HFF-Myc (cell line): ENCODE measurements at places on chromosomes 2 and 18.

DNA sequence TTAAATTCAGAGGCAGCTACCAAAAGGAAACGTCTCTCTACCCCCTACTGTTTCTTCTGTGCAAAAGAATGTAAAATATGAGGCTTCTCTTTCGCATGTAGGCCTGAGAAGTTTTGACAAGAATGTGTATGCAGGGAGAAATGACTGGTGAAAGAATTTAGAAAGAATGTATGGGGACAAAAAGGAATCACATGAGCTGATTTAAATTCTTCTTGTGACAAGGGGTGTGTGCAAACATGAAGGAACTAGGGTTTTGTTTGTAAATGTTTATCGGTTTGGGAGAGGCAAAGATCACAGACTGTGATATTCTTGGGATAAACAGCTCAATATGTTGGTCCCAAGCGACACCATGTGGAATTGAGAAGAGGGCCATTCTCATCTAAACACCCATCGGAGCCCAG lies 345.2 kb upstream of the VRK2 start:
- DNase-seq: no peak

DNA sequence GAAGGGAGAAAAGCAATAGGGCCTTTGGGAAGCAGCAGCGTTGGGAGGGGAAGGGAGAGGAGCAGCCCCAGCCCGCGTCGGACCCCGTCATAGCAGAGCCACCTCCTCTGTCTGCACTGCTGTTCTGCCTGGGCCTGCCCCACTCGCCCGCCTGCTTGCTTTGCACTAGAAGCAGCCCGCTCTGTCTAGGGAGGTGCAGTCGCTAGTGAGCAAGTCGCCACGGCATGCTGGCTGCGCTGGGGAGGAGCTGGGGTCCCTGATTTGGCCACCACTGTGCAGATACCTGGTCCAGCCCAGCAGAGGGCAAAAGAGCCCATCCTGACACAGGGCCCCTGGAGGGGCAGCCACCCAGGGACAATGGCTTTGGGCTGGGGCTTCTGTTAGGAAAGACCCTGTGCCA lies 8.0 kb upstream of the TMEM214 start:
- DNase-seq: no peak

- no peak for DNase-seq
These were observed 321.6 kb upstream of the LYPD1 start for GRCh38 chr2:132991471-132992045.

DNA sequence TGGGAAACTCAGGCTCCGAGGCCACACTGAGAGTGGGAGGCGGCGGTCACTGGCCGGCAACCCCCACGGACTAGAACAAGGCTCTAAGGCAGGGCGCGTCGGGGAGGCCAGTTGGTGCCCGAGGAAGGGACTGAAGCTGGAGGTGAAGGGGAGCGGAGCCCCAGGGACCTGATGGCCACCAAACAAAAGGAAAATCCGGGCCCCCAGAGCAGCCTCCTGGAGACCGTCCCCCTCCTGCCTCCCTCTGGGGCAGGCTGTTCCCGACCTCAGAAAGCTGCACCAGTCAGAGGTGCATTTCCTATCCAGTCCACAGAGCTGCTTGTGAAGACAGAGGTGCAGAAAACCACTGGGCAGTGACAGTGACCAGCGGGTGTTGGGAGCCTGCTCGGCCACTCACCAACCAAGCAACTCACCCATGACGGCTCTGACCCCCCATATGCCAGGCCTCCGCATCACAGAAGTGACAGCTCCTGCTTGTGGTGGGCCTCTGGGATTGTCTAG lies 172.7 kb downstream of the TWIST2 start:
- DNase-seq: no peak
